ENCODE measurements at places on chromosomes 7 and 10.

- no peak for DNase-seq
Measured at GRCh38 chr7:157434231-157434630, 97.4 kb downstream of the DNAJB6 start.

DNA sequence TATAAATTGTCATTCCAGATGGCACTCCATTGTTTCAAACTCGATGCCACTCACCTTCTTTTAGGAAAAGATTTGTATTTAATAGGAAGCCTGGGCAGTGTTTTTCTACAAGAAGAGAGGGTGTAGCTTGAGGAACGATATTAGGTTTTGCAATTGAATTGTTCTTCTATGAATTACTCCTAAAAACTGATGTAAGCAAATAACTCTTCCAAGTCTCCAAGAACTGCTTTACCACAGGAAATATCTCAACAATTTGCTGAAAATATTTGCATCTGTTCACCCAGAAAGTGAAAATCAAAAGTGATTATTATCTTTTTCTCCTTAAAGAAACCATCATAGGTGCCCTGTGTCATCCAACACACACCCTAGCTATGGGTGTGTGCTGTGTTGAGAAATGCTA, 261.3 kb upstream of the MEOX2 start:
- no peak for DNase-seq

GRCh38 chr10:116044801-116045248, 228.2 kb downstream of the GFRA1 start:
- DNase-seq = no peak

DNA sequence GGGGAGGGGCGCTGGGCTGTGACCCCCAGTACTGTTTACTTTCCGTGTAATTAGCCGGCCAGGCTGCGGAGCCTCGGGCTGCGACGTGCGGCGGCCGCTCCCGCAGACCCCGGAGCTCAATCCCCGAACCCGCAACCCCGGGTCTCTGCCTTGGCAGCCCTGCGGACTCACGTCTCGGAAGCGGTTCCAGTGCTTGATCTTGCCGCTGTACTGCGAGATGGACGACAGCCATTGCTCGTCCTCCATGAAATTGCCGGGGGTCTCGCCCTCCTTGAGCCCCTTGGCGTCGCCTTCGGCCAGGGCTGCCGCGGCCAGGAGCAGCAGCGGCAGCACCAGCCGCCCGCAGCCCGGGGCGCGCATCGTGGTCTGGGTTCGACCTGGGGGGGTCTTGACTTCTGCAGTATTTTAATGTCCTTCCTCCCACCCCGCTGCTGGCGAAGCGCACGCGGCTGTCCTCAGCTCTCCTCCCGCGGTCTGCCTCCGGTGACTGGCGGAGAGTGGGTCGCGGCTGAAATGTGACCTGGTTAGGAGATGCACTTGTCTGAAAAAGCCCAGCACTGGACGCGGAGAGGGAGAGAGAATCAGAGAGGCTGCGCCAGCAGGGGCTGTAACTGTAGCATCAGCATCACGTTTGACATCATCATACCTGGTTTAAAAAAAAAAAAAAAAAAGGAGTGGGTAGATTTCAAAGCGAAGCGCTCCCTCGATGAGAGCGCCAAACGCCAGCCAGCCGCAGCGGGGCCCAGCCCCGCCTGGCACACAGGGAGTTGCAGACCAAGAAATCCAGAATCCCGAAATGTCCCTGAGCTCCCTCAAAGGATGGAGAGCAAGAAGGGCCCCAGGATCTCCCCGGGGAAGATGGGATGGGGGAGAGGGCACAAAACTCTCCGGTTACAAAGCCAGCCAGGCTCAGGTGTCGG, at the start of gene SPOCK2:
TSS of gene SPOCK2 (minus strand) at position 583 of the 920 bp plus-strand sequence. CDS start at position 360, 223 bp downstream.
- peak; percentile 52 for DNase-seq

DNA sequence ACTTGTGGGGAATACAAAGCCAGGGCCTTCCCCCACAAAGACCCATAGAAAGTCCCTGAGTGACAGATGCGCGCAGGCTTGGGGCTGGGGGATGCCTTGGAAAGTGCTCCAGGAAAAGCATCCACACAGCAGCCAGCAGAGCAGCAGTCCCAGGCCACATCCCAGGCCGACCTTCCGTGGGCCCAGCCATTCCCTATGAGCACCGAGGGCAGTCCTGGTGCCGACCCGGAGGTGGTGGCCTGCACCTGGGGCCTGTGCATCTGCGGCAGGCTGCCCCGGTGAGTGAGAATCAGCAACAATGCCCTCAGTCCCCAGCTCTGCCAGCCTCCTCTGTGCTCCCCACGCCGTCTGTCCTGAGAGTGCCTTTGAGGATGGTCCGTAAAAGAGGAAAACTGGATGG, 26.4 kb downstream of the ASB13 start:
- DNase-seq = no peak

GRCh38 chr10:6578251-6578771, 1.8 kb downstream of the PRKCQ start:
- no peak for DNase-seq

DNA sequence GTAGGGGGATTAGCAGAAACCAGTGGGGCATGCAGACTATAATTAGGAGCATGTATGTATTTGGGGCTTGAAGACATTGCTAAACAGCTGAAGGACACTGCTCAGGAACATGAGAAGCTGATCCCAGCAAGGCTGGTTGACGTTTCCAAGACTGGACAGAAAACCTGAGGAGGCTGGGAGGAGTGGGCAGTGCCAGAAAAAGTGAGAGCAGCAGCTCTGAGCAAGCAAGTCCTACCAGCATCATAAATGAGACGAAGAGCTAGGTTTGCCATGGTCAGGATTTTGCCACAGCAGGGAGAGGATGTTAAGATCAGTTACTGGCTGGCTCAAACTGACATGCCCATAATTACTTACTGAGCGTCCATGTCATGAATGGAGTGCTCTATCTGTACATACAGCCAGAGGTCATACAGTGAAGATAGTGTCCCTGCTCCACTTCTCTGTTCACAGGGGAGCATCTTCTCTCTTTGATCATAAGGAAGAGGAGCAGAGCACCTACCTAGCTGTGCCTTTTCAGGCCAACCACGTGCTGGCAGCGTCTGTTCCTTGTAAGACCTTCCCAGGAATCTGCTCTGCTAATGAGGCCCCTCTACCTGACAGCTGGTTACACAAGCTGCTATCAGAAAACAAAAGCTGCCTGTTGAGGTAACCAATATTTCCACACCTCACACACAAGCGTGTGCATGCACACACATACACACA, 44.7 kb downstream of the PDE1C start:
- no peak for DNase-seq

DNA sequence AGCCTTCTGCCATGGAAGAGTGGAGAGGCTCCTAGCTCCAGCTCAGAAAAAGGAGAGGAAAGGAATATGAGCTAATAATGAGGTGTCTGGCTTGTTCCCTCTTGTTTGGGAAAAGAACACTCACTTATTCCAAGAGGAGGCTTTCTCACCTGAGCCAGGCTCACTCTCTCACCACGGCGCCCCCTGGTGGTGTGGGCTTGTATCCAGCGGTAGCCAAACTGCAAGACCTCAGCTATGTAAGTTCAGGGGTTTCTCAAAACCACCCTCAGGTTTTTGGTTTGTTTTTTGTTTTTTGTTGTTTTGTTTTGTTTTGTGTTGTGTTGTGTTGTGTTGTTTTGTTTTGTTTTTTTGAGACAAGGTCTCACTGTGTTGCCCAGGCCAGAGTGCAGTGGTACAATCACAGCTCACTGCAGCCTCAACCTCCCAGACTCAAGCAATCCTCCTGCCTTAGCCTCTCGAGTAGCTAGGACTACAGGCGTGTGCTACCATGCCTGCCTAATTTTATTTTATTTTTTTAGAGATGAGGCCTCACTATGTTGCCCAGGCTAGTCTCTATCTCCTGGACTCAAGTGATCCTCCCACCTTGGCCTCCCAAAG, 124.0 kb downstream of the TMEM130 start:
- peak; percentile 22 for DNase-seq

DNA sequence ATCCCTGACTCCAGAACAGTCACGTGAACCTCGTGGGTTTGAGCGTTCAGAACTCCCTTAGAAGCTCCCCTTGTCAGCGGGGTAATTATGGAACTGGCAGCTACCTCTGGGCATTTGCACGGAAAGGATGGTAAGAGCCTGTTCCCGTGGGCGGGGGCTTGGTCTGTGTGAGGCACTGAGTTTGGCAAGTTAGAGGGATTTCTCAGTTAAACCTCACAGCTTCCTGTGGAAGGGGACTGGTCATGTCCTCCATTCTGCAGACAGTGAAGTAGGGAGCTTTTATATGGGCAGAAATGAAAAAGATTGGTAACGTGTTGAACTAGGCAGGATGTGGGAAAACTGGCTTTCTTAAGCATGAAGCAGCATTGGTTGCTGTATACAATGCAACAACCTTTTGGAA, 16.0 kb downstream of the PALD1 start:
- no peak for DNase-seq

GRCh38 chr10:29736366-29737073, 101.7 kb upstream of the SVIL start:
- no peak for DNase-seq

DNA sequence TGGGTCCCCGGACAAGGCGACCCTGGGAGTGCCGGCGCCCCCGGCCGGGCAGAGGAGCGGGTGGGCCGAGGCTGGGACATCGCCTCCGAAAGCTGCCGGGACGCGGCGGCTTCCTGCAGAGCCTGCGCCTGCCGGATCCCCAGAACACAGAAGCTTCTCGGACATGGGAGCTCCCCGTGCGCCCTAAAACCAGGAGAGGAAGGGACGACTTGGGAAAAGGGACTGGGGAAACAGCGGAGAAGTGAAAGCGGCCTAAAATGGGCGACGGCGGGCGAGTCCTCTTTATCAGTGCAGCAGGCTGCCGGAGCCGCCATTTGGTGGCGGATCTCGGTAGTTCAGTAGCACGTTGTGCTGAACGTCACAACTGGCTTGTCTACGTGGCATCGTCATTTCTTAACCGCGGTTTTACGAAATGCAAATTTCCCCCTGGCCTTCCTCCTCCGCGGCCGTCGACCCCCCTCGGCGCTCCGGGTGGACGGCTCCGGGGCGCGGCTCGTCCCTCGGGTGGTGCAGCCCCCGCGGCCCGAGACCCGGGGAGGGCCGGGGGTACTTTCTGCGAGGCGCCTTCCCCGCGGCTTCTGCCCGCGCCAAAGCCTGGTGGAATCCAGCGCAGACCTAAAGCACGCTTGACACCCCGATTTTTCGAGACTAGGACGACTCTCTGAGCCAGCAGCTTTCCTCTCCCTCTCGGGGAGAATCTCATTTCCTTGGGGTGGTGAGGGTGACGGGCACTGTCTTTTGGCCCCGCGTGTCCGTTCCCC, 9.9 kb upstream of the SPAG6 start:
- no peak for DNase-seq

DNA sequence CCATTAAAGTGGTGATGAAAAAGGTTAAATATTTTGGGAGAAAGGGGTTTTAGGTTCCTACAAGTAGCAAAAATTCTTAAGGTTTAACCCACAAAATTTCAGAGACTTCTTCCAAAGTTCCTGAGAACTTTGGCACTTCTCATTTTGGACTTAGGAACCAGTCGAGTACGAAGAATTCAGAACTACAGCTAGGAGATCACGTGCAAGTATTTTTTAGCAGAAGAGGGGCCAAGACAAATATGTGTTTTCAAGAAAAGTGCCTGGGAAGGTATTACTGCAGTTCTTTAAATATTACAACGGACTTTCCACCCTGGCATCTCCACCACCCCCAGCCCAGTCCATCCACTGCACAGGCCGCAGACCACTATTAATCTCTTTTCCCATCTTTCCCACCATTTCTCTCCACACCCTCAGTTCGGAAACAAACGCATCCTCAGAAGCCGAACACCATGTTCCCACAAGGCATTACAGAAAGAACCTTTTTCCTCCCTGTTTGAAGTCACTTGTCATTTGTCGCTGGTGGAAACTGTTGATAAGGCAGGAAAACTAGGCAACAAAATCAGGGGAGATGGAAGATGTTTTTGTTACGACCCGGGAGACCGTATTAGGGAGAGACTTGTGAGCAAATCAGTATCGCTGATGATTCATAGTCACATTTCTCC, 7.1 kb downstream of the INHBA start:
- no peak for DNase-seq

- DNase-seq = no peak
Measured at GRCh38 chr10:59625721-59626522, 83.7 kb downstream of the SLC16A9 start.

GRCh38 chr10:92180399-92180798, 110.5 kb downstream of the CPEB3 start:
- DNase-seq = no peak

DNA sequence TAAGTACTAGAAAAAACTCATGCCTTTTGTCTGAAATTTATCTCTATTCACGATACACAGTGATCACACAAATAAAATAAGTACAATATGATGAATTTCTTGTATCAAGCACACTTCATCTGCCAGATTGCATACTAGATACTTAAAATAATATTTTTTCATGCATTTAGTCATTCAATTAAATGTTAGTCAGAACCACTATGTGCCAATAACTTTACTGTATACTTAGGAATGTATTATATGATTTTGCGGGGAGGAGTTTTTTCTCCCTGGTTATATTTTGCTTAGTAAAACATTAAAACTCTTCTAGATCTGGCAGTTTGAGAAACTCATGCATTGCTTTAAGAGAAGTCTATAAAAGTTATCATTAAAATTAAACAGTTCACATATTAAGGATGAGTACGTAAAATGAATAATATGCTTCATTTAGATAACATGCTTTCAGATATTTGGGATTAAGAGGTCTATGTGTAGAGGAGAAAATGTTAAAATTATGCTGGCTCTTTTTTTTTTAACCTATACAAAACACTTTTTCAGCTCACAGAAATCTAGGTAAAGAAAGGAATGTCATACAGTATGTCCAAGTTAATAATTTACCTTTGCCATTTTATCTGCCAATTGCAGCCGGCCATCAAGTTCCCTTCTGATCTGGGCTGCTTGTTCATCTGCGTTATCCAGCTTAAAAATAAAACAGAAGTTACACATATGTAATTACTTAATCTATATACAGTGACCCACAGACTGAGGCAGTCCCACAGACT, 70.1 kb downstream of the RNF133 start:
- no peak for DNase-seq

DNA sequence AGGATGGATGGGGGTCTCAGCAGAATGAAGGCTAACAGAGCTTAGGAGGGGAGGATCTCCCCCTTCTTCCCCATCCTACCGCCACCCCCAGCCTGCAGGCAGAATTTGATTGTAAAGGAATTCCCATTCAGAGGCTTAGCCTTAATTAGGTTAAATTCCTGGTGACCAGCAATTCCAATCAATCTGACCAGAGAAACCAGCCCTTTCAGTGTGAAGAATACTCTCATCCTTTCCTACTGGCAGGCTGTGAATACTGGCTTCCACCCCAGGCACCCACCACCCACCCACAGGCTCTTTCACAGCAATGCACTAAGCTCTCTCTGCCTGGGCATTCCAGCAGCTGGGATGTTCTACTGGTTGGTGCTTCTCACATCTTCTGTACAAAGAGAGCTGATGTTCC, 137.9 kb upstream of the LYZL1 start:
- DNase-seq = no peak

- no peak for DNase-seq
Measured at GRCh38 chr7:139246905-139247304, 15.9 kb downstream of the UBN2 start.

GRCh38 chr7:111098011-111098925, 7.3 kb downstream of the LRRN3 start:
- DNase-seq = peak; percentile 28

- DNase-seq = no peak
Measured at GRCh38 chr7:6160191-6160623, 112.2 kb downstream of the CYTH3 start.

- DNase-seq = no peak
Measured at GRCh38 chr10:124124123-124124768, 30.8 kb upstream of the CHST15 start.

- DNase-seq = no peak
Measured at GRCh38 chr10:73818402-73818801, 7.0 kb upstream of the NDST2 start.

GRCh38 chr7:125467996-125468854, 538.6 kb upstream of the POT1 start:
- no peak for DNase-seq

Measured in activated CD8-positive, alpha-beta memory T cell treated with anti-CD3 and anti-CD28 coated beads for 1 hour (primary cell).